H54 (cell line): ENCODE measurements at places on chromosomes 1 and 21.

DNA sequence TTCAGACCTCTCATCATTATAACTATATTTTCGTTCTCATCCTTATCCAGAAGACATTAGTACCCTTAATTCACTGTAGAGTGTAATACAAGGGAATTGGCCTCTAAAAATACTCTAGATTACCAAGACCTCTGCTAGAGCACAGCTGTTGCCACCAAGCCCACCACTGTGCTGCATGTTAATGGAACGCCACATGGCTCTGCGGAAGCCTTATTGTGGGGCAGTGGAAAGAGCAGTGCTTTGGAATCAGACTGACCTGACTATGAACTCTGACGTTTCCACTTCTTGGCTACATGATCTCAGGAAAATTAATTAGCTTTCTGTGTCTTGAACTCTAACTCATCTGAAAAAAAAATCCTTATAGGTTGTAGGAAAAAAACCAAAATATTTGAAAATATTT lies 222.1 kb downstream of the LMX1A start:
- no peak for DNase-seq

DNA sequence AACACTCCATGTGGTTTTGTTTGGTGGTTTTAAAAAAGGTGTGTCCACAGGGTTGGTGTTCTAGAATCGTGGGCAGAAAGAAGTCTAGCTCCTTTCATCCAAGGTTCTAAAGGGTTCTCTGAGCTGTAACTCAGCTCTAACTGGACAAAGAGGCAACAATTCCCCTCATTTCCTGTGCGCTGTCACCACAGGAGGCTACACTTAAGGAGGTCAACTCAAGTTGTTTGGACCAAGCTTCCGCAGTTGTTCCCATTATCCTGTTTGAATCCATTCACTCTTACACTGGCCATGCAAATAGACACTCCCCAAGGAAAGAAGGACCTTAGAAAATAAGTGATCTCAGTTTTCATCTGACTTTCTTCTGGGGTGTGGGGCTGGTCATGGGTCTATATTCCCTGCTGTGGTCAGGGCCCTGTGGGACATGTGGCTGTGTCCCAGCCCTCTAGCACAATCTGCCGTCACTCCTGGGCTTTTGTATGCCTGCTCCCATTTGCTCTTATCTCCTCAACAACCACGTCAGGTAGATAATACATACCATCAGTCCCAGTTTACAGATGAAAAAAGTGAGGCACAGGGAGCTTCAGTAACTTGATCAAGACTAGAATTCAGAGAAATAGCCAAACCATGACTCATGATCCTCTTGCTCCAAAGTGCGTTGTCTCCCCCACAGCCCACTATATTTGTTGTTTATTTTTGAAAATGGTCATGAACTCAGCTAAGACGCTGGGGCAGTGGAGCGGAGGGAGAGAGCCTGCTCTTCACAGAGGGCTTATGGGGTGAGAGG lies 103.6 kb downstream of the RHOU start:
- DNase-seq: no peak

DNA sequence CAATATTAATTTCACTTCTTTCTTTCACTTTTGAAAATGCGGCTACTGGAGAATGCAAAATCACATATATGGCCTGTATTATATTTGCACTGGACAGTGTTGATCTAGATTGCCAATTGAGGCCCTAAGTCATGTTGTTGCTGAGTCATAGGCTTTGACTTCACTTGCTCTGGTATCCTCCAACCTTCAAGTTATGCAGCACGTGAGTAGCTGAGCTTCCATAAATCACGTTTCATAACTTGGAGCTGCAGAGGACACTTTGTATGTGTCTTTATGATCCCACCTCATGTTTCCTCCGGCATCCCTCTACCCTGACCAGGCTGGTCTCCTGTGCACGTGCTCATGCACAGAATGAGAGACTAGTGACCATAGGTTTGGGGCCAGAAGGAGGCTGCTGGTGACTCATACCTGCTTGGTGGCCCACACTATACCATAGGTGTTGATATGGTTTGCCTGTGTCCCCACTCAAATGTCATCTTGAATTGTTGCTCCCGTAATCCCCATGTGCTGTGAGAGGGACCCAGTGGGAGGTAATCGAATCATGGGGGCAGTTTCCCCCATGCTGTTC lies 103.0 kb upstream of the TSPAN2 start:
- DNase-seq: no peak

- DNase-seq: no peak
These were observed 18.7 kb upstream of the CD55 start for GRCh38 chr1:207302618-207303393.

DNA sequence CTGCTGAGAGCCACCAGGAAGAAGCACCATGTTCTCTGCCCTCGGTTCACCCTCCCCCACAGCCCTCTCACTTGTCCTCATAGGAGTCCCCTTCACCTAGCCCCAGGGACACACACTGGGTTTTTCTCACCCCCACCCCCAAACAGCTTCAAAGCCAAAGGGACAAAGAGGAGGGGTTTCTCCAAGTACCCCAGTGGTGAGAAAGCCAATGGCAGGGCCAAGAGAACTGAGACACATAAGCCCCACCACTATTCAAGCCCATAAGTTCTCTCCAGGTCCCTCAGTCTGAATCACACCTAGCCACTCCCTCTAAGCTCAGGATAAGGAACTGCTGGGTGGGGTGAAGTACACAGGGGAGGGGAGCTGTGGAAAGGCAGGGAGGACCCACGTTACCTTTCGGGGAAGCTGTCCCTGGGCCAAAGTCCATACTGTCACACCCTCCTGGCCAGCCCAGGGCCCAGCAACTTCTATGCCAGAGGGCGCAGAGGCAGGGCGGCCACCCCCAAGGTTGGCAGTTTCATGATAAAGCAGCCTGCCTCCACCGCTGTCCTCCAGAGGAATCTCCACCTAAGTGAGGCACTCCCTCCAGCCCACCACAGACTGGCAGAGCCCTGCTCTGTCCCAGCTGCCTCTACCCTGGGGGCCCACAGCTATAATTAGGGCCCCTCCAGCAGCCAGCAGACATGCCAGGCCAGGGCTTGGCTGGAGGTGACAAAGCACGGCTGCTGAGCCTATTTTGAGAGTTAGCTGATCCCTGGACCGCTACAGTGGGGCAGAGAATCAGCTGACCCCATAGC lies 39.0 kb upstream of the PPP1R15B start:
- no peak for DNase-seq

DNA sequence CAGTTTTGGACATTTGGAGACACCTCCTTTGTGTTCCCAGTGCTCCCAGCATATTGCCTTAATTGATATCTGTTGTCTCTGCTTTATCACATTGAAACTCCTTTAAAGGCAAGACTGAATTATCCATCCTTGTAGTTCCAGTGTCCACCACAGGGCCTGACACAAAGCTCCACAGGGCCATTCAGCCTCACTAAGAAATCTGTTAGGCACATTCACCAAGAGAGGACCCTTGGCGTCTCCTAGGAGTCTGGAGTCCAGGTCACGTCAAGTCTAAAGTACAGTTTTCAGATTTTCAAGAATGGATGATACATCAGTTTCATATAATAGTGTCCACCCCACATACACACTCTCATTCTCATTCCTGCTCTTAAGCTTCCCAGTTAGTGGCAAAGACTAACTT lies 4.8 kb downstream of the ACP6 start:
- DNase-seq: no peak

DNA sequence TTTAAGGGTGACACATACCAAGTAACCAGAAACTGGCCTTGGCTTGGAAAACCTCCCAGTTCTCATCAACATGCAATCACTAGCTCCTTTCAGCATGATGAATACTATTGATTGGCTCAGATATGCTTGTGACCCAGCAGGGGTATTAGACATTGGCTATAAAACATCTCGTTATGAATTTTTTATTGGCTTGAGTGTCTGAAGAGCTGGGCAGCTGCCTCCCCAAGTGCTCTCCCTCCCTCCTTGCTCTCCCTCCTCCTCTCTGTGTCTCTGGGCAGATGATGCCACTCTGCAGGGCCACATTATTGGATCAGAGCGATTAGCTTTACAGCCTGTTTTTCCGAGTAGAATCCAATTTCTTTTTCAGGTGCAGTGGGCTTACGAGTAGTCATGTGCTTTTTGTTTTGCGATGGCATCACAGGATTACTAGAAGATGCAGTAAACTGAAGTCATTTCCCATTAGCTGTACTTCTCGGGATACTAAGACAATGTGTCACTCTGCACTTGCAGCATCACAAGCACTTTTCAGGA lies 79.3 kb upstream of the ATF3 start:
- DNase-seq: peak; percentile 23

GRCh38 chr1:56545711-56546110 lies 33.7 kb downstream of the PLPP3 start:
- DNase-seq: no peak

- DNase-seq: no peak
These were observed 16.9 kb upstream of the KRTAP19-5 start for GRCh38 chr21:30518876-30519275.

DNA sequence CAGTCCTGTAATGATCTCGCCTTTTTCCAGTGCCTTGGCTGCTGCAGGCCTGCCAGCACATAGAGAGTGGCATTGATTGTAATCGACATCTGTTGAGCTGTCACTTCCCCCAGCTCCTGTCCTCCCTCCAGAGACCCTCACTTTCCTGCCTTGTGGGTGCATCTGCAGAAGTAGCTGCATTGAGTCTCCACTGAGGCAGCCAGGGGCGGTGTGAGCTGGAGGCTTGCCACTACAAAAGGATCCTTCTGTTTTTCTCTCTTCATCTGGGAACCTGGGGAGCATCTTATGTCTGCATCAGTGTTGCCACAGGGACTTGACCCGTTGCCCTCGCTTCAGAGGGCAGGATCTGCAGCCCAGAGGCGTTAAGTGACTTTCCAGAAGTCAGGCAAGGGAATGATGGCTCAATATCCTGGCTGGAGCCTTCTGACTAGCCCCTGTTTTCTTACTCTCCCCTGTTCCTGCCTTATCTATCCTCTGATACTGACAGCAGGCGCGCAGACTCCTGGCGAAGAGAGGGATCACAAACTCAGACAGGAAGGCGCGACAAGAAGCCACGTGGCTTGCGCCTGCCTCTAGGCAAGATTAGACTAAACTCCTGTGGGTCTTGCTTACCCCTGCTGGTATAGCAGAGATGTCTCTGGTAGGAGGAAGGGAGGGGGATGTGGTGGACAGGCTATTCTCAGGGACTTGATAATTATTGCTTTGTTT lies 13.3 kb upstream of the FMOD start:
- DNase-seq: no peak

DNA sequence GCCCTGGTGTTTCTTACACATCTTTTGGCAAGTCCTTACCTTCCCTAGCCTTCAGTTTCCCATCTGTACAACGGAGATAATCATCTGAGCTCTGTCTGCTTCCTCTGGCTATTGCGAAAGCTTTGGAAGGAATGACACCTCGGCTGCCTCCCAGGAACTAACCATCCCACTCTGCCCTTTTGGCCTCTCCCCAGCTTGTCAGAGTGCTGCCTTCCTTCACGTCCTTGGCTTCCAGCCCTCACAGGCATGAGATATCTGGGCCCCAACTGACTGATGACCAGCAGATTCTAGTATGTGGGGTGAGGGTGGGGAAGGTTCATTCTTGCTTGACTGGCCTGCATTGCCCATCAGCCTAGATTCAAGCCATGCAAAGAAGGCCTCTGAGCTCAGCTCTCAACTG lies 253.1 kb upstream of the FGGY start:
- DNase-seq: peak; percentile 40

GRCh38 chr21:43909741-43910400 lies 44.8 kb downstream of the AGPAT3 start:
- DNase-seq: no peak

DNA sequence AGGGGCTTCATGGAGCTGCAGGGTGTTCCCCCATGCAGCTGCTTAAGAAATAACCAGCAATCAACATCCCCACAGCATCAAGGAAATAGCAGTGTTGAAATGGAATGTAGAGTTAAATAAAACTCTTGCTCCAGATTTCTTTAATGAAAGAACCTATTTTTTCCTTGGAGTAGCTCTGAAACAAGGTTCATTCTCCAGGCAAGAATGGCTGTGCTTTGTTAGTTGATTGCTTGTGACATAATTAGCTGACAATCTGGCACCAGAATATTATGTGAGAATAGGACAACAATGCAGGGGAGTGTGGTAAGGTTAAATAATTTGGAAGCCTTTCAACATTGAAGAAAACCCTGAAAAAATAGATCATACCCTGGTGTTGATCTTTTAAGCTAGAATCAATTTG lies 254.2 kb upstream of the RRP15 start:
- no peak for DNase-seq

GRCh38 chr1:228456252-228457016 lies 30.7 kb upstream of the RNF187 start:
- DNase-seq: no peak

DNA sequence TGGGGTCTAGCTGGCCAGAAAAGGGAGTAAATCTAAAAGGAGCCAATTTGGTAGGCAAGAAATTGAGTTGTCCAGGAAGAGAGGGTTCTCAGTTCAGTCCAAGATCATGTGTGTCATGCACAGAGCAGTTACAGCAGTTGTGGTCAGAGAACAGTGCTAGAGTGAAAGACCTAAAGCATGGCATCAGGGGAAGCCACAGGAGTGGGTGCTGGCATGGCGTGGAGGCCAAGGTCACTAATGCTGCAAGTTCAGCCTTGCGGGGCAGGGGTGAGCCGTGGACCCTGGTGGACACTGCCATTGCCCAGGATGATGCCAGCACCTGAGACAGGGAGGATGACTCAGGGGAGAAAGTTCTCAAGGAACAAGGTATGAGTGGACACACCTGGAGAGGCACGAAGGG lies 16.6 kb upstream of the TMEM125 start:
- no peak for DNase-seq

DNA sequence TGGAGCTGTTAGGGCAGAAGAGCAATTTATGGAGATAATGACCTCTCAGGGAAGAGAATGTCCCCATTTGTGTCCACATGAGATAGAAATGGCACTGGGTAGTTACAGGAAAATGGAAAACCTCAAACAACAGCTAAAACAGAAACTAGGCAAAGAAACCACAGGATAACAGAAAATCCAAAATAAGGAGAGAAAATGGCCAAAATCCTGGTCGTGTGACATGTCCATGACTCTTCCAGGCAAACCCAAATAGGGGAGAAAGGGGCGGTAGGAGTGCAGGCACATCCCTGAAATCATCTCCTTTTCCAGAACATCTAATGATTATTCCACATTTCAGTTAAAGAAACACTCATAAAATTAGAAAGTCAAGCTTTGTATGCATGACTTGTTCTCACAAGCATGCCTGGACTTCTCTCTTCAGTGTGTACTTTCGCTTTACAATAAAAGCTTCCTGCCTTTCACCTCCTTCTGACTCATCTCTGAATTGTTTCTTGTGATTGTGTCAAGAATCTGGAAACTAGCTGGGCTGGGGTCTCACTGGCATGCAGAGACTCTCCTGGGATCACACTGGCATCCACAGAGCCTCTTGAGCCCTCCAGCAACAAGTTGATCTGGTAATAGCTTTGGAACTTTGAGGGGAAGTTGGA lies 171.4 kb upstream of the ZP4 start:
- DNase-seq: no peak

- no peak for DNase-seq
These were observed 58.7 kb downstream of the CDC14A start for GRCh38 chr1:100411019-100411418.

- DNase-seq: no peak
These were observed 62.1 kb downstream of the DEGS1 start for GRCh38 chr1:224245188-224245587.

DNA sequence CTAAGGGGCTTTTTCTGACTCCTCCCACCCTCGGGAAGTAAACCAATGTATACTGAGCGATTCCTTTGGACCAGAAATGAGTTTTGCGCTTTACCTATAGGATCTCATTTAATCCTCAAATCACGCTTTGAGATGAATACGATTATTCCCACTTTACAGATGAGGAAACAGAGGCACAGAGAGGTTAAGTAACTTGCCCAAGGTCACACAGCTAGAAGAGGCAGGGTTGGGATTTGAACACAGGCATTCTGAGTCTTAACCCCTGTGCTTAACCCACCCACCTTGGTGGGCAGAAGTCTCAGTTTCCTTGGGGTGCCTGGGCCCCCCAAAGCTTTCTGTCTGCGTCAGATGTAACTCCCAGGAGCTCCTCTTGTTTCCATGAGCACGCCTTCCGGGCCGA lies 85.8 kb upstream of the ACTL8 start:
- DNase-seq: no peak
